ENCODE measurements at places on chromosomes 5 and 9.
A peak's percentile ranks its signal among the peaks of the same experiment; 100 is the strongest.

DNA sequence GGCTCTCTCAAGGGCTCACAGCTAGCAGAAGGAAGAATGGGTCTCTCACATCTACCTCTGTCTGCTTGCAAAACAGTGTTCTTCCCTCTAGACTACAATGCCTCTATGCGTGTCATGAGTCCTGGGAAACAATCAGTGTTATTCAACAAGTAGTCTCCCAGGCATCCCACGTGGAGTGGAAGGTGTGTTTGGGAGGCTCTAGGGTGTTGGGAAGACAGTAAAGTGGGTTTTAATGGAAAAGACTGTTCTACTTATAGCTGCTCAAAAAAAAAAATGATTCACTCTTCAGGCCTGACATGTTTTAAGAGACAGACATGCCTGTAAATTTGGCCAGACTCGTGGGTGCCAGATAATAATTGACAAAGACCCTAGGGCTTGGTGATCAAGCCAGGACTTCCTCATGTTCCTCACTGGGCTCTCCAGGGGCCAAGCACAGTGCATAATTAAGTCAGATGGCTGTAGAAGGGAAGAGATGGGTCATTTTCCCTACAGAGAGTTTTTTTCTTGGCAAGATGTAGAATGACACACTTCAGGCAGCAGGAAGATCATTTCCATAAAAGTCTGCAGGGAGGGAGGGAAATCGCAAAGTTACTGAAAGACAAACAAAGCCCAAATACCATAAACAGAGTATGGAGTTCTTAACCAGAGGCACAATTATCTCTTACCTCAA is 246.4 kb downstream of the ACTL7B start:
- DNase-seq = no peak

DNA sequence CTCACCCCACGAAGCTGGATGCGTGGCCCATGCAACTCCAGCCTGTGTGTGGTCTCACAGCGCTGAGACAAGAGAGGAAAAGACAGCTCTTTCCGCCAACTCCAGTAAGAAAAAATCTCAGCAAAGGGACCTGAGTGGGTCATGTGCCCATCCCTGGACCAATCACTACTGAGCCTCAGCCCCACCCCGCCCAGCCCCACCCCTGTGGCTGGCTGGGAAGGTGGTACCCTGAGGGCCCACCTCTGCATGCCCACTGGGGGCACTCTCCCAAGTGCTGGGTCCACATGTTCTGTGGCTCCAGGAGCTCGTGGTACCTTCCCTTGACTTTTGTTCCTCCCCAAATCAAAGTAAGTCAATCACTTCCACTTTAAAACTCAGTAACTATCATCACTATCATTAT is 105.1 kb upstream of the SMIM23 start:
- no peak for DNase-seq

GRCh38 chr5:98825582-98826375 is 52.3 kb downstream of the RGMB start:
- DNase-seq = no peak

GRCh38 chr5:10469253-10470050 is 27.8 kb downstream of the ROPN1L start:
- no peak for DNase-seq

DNA sequence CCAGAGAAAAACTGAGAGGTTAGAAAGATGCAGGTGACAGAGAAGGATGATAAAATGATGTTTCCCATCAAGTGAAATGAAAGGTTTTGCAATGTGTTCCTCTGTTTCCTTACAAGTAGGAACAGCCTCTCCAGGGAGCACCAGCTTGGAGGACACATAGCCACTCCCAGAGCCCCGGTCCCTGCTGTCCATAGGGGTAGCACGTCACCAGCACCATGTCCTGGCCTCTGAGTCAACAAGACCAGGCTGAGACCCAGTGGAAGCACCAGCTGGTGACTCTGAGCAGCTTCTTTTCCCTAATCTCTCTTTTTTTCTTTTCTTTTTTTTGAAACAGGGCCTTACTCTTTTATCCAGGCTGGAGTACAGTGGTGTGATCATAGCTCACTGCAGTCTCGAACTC is 19.4 kb upstream of the HMCN2 start:
- no peak for DNase-seq

- no peak for DNase-seq
Measured at GRCh38 chr5:122220511-122220910, 91.2 kb downstream of the ZNF474 start.

DNA sequence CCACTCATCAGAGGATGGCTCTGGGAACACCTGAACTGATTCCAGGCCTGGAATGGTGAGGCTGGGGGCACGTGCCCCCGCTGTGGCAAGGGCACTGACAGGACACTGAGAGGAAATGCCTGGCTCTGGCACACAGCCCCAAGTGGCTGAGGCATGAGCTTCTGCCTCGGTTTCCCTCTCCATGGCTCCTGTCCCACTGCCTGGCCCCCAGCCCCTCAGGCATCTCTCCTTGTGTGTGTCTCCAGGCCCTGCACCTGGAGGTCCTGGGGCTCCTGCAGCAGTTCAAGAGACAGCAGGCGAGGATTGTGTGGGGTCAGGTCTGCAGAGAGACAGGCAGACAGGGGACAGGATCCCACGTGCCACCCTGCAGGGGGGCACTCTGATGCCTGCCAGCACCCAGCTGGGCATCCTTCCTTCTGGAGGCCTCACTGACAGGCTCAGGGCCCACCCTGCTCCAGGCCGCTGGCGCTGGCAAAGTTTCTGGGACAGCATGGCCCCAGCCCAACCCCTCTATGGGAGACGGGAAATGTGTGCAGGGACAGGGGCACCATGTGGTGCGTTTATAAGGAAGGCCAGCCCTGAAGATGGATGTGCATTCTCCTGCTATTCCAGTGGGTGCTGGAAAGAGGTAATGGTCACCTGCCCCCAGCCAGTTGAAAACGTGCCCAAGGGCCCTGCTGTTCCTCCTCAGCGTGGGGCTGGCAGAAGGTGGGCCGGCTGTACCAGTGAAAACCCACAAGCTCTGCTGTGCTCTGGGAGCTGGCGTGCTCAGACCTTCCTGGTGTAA is 66.0 kb downstream of the RASGEF1C start:
- DNase-seq = no peak

GRCh38 chr5:134133188-134133994 is 18.9 kb downstream of the TCF7 start:
- no peak for DNase-seq

DNA sequence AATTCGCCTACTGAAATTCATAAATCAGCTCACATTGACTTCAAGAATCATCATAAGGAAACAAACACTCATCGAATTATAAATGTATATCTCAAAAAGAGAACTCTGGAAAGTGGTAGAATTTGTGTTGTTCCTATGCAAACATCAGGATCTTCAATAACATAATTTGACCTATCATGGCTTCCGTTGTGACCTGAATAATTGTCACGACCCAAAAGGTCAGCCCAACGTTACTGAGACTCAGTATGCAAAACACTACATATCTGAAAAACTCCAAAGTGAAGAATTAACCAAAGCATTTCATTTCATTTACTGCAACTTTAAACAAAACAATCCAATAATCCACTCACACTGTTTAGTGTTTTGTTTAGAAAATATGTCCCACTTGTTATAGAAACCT is 1.2 kb downstream of the RAPGEF6 start:
- peak; percentile 10 for DNase-seq

GRCh38 chr5:35903631-35904203 is 34.7 kb downstream of the CAPSL start:
- no peak for DNase-seq

- no peak for DNase-seq
Measured at GRCh38 chr5:179822444-179822990, 1.8 kb downstream of the SQSTM1 start.

- no peak for DNase-seq
Measured at GRCh38 chr5:178381921-178382695, 149.5 kb upstream of the PHYKPL start.

DNA sequence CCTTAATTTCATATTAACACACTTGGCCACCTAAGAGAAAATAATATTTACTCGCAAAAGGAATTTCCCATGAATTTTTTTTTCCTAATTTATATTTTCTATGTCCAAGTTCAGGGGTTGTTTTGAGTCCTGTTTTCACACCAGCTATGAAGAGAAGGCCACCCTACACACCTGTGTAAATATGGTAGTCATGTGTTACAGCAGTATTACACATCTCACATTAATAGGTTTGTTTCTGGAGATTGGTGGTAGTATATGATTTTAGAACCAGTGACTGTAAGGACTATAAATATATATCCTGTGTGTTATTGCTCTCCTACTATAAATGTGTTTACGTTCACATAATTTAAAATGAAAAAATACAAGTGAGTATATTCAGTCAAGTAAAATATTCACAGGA is 147.5 kb downstream of the PAM start:
- no peak for DNase-seq

- no peak for DNase-seq
Measured at GRCh38 chr5:96522635-96523355, 89.7 kb upstream of the PCSK1 start.

- DNase-seq = no peak
Measured at GRCh38 chr5:151155775-151156506, 1.6 kb downstream of the ANXA6 start.

DNA sequence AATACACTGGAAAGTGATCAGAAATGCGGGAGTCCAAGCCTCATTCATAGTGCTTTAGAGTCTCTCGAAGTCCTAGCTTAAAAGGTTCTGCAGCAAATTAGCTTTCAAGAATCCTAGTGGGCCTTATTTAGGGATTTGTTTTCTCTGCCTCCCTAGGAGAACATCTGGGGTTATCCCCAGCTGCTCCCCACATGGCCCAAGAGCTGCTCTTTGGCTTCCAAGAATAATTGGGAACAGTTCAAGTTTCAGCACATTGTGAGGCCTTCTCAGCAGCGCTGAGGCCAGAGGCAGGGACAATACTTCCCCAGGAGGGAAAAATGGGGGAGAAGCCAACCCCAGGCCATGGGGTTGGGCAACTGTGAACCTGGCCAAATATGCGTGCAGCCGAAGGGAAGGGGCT is 108.7 kb downstream of the LIFR start:
- DNase-seq = no peak

DNA sequence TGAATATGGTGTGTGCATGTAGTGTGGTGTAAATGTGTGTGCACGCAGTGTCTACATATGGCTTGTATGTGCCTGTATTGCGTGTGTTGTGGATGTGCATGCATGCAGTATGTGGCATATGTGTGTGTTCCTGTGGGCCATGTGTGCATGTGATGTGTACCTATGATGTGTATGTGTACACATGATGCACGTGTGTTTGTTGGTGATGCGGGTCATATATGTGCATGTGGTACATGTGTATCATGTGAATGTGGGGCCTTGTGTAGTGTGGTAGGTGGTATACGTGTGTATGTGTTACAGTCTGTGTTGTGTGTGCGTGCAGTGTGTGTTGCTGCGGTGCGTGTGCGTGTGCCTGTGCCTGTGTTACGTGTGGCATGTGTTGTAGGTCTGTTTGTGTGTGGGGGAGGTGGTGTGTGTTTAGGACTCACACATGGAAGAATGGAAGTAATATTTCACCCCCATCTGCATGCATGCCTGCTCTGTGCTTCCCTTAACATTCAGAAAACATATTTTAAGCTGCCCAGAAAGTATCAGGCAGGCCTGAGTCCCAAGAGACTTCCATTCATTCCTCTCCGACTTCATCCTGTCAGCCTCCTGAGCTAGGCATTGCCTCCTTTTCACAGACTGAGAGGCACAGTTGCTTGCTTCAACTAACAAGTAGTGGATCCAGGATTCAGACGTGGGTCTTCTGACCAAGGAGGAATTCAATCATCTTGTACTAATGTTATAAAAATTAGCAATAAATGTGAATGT is 55.4 kb upstream of the RUFY1 start:
- no peak for DNase-seq

- no peak for DNase-seq
Measured at GRCh38 chr9:115098226-115098965, 19.6 kb downstream of the TNC start.

GRCh38 chr9:20361229-20361628 is 261.1 kb downstream of the MLLT3 start:
- DNase-seq = no peak

DNA sequence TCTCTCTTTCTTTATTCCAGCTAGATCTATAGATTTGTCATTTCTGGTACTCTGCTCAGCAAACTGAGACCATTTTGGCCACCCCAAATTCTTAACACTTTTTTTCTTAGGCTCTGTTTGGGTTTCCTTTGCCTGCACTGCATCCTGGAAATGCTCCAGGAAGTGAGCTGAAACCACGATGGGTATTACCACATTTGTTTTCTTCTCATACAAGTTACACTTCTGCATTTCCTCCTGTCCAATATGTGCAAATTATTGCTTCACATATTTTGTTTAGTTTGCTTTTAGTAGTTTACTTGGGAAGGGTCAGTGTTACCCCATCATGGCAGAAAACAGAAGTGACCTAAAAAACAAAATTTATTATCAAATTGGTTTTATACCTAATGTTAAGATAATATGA is 498.6 kb upstream of the GRIN3A start:
- no peak for DNase-seq

DNA sequence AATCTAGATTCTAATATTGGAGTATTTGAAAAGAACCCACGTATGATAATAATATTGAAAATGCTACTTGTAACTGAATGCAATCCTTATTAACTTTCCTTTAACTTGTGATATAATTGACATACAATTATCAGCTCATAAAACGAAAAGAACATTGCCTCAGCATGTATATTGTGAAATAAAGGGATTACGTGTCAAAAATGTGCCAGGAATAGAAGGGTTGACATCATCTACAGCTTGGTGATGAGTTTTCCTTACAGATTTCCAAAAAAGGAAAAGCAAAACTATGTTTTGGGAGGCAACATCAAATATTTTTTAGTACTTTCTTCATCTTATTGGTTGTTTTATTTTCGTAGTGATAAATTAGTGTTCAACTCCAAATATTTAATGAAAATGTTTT is 266.0 kb upstream of the PTGER4 start:
- no peak for DNase-seq

DNA sequence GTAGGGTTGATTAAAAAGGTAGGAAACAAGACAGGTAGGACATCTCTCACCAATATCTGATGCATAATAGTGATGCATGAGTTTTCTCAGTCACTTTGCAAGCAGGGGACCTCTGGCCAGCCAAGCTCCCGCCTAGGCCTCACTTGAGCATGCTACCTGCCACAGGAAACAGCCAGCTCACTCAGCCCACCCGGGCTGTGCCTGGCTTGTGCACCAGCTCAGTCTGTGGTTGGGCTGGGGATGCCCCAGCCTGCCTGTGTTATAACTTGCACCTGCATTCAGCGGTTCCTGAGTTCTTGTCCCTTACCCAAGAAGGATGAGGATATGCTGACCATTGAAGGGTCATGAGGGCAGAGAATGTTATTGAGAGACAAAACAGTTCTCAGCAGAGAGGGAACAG is 172.8 kb upstream of the PLCXD3 start:
- no peak for DNase-seq
